Activated T-cell treated with anti-CD3 and anti-CD28 coated beads, Interleukin-2, amount 50 U/mL, for 72 hours (primary cell): ENCODE measurements at places on chromosomes 1 and 21. TPM values are rescaled to one million over a fixed set of nuclear protein-coding genes. Genes with fewer than 3 reads are reported as not detected.

LDLRAD2 gene
- 0.07 TPM for total RNA-seq

DNA sequence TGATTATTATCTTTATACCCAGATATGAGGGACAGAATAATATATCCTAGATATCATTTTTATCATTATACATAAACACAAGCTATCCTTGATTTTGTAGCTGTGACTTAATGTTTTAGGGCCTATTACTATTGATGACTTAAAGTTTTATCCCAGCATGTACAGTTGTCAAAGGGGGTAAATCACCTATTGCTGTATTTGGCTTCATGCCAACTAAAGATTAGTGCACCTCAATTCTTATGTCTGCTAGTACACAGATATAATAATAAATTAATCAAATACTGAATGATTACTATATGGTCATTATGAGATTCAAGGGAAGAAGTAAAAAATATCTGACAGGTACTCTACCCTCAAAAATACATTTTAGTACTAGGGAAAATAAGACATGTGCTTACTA is 84.0 kb downstream of the SYT14 start:
- H3K36me3 ChIP-seq = no peaks in the 10 kb centered on the region
- no peak for DNase-seq
- H3K27ac ChIP-seq = no peak overlapping the region
- H3K4me3 ChIP-seq = no peak overlapping the region
- no peaks in the 10 kb centered on the region for H3K4me1 ChIP-seq
- H3K27me3 ChIP-seq = no peaks in the 10 kb centered on the region

KCNC4 gene
- total RNA-seq = 19.8 TPM

- H3K36me3 ChIP-seq = no peaks in the 10 kb centered on the region
- H3K4me3 ChIP-seq = no peak overlapping the region
- peaks cover 51% of the 10 kb centered on the region for H3K4me1 ChIP-seq
These were observed 5.7 kb upstream of the SELENON start for GRCh38 chr1:25794325-25794724.

GRCh38 chr21:45976701-45977311 is 4.8 kb upstream of the COL6A1 start:
- H3K36me3 ChIP-seq = no peaks in the 10 kb centered on the region

DNA sequence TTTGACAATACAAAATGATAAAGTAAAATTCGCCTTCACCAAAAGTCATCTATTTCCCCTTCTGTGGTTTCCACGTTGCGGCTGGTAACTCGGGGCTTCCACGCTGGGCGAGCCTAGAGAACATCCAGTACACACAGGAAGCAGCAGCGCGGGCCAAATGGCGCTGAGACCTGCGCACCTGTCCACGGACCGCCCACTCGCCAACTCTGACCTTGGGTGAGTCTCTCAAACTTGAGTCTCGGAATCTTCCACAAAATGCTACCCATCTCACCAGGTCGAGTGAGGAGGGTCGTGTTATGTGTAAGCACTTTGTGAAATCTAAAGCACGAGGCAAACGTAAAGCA is 820 bp upstream of the TTF2 start:
- no peak overlapping the region for H3K27ac ChIP-seq
- peaks cover 25% of the 10 kb centered on the region for H3K36me3 ChIP-seq
- peaks cover 65% of the 10 kb centered on the region for H3K4me1 ChIP-seq
- DNase-seq = peak; percentile 80
- H3K4me3 ChIP-seq = no peak overlapping the region

ANKRD34A gene
- total RNA-seq = 3.6 TPM

GRCh38 chr21:44018813-44019567 is 6.9 kb downstream of the TRAPPC10 start:
- H3K27ac ChIP-seq = peak overlapping the region; percentile 92
- H3K4me3 ChIP-seq = peak overlapping the region; percentile 39
- peaks cover 97% of the 10 kb centered on the region for H3K4me1 ChIP-seq
- no peaks in the 10 kb centered on the region for H3K36me3 ChIP-seq

DNA sequence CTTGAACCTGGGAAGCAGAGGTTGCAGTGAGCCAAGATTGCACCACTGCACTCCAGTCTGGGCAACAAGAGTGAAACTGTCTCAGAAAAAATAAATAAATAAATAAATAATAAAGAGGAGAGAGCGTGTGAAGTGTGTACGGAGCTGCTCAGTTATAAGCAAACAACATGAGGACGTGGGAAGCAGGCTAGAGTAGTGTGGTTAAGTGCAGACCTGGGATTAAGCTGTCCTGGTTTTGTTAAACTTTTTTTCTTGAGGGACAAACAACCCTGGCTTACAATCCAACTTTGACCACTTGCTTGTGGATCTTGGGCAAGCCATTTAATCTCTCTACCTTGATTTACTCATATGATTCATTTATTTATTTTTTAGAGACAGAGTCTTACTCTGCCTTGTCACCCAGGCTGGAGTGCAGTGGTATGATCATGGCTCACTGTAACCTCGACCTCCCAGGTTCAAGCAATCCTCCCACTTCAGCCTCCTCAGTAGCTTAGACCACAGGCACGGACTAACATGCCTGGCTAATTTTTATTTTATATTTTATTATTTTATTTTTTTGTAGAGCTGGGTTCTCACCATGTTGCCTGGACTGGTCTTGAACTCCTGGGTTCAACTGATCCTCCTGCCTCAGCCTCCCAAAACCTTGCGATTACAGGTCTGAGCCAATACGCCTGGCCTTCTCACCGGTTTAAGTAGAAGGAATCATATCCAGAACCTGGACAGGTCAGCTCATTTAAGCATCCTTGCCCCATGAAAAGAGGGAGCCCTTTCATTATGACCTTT is 52.7 kb downstream of the RPS6KA1 start:
- peak overlapping the region; percentile 78 for H3K4me3 ChIP-seq
- H3K36me3 ChIP-seq = no peaks in the 10 kb centered on the region
- no peak for DNase-seq
- H3K27ac ChIP-seq = peak overlapping the region; percentile 48

PRKAA2 gene
- not detected for total RNA-seq

TNFRSF4 gene
- total RNA-seq = 268 TPM

- no peak for DNase-seq
- no peak overlapping the region for H3K4me3 ChIP-seq
- H3K36me3 ChIP-seq = no peaks in the 10 kb centered on the region
- no peak overlapping the region for H3K27ac ChIP-seq
- no peaks in the 10 kb centered on the region for H3K4me1 ChIP-seq
These were observed 94.5 kb downstream of the ROR1 start for GRCh38 chr1:63868268-63868781.

AADACL4 gene
- not detected for total RNA-seq

DNA sequence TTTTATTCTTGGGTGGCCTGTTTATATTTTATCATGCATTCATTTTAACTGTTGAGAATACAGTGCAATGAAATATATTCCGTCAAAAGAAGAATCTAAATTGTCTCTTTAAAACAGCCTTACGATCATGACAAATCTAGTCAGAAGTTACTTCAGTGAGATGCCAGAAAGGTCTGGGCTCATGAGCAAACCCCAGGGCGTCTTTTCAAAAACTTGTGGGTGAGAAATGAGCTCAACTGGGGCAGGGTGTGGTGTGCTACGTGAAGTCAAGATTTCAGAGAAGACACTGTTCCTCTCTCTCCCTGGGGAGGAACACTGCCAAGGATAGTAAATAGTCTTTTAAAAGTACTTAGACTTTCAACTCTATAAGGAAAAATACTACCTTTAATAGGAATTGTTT is 13.4 kb upstream of the UAP1 start:
- no peak for DNase-seq
- H3K36me3 ChIP-seq = no peaks in the 10 kb centered on the region
- H3K4me1 ChIP-seq = no peaks in the 10 kb centered on the region
- no peaks in the 10 kb centered on the region for H3K27me3 ChIP-seq

DNA sequence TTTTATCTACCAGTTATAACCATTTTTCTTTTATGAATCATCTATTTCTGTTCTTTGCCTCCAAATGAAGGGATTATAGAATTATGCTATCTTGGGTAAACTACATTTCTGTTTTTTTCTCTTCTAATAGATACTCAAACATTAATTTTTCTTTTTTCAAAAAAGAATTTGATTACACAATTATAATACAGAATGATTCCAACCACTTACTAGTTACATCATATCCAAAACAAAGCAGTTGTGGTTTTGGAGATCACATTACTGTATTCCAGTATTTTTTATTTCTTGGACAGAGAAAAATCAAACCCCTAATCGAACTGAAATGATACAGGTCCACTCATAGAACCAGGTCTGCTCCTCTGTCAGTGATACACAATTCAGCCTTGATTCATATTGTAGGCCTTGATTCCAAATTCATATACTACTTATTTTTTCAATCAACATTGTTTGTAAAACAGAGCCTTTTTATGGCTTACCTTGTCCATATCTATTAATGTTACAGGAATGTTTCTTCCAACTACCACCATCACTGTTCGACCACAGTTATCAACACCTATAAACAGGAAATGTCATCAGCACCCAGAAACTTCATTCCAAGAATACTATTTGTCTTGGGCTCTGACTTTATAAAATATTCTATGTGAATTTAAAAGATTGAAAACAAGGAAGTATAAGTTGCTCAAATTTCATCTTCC is 43.2 kb downstream of the GDAP2 start:
- DNase-seq = no peak
- H3K27me3 ChIP-seq = no peaks in the 10 kb centered on the region
- peak overlapping the region; percentile 85 for H3K27ac ChIP-seq
- H3K4me3 ChIP-seq = no peak overlapping the region
- H3K36me3 ChIP-seq = no peaks in the 10 kb centered on the region

NUF2 gene
- total RNA-seq = 59.6 TPM

GRCh38 chr21:45264146-45264911 is 23.4 kb downstream of the POFUT2 start:
- peaks cover 9% of the 10 kb centered on the region for H3K4me1 ChIP-seq
- no peak for DNase-seq
- H3K27me3 ChIP-seq = no peaks in the 10 kb centered on the region
- H3K27ac ChIP-seq = no peak overlapping the region

SMIM34 gene
- total RNA-seq = not detected

GRCh38 chr1:175078629-175079028 is 11.0 kb downstream of the TNN start:
- no peaks in the 10 kb centered on the region for H3K4me1 ChIP-seq
- H3K27me3 ChIP-seq = peaks cover 19% of the 10 kb centered on the region
- no peak overlapping the region for H3K4me3 ChIP-seq
- DNase-seq = no peak
- H3K27ac ChIP-seq = no peak overlapping the region

SPRR2E gene
- not detected for total RNA-seq

DNA sequence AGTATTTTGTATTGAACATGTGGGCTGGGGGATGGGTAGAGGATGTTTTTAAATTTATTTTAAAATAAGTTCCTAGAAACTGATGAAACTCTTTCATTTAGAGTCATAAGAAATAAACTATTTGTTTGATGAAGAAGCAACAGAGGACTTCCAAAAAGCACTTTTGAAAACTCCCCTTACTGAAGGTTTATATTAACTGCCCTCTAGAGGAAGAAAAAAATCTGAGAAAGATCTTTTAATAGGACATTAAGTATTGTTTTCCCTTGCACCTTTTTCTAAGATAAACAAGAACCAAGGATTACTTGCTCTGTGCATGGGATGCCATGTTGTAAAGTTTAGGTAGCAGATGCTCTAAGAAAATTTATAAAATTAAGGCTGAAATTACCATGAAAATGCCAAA is 14.1 kb downstream of the DISP1 start:
- no peaks in the 10 kb centered on the region for H3K36me3 ChIP-seq
- H3K27ac ChIP-seq = no peak overlapping the region
- no peak overlapping the region for H3K4me3 ChIP-seq
- DNase-seq = no peak
- no peaks in the 10 kb centered on the region for H3K27me3 ChIP-seq
- H3K4me1 ChIP-seq = no peaks in the 10 kb centered on the region

DNA sequence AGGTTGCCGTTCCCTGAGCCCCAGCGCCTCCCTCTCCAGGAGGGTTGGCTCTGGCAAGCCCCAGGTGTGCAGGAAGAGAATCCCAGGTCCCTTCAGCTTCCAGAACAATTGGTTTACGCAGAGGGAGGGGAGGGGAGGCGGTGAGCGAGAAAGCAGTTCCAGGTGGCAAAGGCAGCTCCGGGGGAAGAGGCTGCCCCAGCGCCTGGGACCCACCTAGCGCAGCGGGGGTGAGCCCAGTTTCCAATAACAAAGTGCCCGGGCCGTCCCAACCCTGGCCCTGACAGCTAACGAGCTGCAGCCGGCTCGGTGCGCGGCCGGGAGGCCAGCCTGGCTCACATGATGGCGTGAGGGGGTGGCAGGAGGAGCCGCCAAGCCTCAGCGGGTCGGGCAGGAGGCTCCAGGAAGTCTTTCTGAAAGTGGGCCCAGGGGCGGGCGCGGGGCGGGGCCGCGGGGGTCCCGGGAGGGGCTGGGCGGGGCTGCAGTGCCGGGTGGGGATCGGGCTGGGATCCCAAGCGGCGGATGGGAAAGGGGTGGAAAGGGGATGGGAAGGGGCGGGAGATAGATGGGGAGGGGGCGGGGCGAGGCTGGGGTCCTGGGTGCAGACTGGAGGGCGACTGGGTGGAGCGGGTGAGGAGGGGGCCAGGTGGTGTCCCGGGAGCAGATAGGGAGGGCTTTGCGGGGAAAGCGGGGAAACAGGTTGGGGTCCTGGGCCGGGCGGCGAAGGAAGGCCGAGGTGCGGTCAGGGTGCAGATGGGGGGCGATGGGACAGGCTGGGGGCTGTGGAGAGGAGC is 22.8 kb downstream of the DHRS3 start:
- H3K27ac ChIP-seq = no peak overlapping the region
- H3K36me3 ChIP-seq = no peaks in the 10 kb centered on the region
- no peaks in the 10 kb centered on the region for H3K27me3 ChIP-seq

MPZ gene
- total RNA-seq = 5.5 TPM

DNA sequence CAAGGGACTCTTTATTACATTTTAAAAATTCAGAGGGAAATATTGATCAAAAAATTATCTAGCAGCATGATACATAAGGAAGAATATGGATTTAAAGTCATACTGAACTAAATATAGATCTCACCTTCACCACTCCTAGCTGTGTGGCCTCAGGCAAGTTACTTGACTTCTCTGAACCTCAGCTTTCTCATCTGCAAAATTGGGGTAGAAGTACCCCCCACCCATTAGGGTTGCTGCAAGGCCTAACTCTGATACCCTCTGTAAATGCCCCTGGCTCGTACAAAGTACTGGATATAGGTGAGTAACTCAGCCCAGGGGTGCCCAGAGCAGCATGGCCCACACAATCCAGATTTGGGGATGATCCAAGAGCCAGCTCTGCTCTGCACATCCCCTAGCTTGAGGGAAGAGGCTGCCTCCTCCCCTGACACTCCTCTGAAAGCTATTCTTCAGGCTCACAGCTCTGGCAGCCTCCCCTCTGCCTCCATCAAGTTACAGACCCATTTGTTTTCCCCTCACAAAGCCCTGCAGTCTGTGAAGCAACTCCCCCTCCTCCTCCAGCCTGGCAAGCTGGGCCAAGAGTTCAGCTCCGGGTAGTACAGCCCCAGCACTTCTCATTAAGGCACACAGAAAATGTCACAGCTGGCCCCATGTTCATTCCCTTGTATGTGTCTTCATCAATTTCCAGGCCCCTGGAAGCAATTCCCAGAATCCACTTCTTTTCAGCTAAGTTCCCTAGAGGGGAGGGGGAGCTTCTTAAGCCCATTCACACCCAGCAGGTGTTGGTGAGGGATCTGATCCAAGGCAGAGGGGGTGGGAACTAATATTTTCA is 143.7 kb downstream of the PLPP3 start:
- H3K27me3 ChIP-seq = no peaks in the 10 kb centered on the region
- H3K4me3 ChIP-seq = no peak overlapping the region
- H3K36me3 ChIP-seq = no peaks in the 10 kb centered on the region
- DNase-seq = no peak
- H3K27ac ChIP-seq = no peak overlapping the region

- no peak for DNase-seq
- no peaks in the 10 kb centered on the region for H3K4me1 ChIP-seq
- H3K27ac ChIP-seq = no peak overlapping the region
- H3K36me3 ChIP-seq = no peaks in the 10 kb centered on the region
These were observed 14.0 kb downstream of the KRTAP24-1 start for GRCh38 chr21:30268608-30269197.

- no peaks in the 10 kb centered on the region for H3K36me3 ChIP-seq
- no peak for DNase-seq
- H3K27me3 ChIP-seq = peaks cover 25% of the 10 kb centered on the region
- H3K27ac ChIP-seq = no peak overlapping the region
- no peaks in the 10 kb centered on the region for H3K4me1 ChIP-seq
These were observed 43.3 kb downstream of the BACE2 start for GRCh38 chr21:41211060-41211805.
